ENCODE measurements at places on chromosomes 12 and 14.

DNA sequence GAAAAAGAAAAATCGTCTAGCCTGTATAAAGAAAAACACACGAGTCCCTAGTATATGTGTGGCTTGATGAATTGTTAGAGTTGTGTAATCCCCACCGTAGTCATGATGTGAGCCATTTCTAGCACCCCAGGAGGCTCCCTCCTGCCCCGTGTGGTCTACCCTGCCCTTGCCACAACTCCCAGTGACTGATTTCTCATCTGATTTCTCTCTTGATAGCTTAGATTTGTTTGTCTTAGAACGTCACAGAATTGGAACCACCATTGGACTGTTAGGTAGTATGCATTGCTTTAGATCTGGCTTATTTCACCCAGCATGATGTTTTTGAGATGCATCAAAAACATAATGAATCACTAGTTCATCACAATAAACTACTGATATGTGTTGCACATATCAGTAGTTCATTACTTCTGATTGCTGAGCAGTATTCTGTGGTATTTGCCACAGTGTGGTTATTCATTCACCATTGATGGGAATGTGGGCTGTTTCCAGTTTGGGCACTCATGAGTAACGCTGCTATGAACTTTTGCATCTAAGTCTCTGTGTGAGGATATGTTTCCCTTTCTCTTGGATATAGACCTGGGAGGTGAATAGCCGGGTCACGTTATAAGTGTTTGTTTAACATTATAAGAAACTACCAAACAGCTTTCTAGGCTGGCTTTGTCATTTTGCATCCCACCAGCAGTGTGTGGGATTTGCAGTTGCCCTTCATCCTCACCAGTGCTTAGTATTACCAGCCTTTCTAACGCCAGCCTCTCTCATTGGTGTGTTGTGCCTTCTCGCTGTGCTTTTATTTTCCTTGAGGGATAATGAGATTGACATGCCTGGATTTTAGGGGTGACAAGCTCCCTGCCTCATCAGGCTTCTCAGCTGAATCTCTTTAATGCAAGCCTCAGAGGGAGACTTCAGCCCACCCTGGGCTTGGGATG lies 31.9 kb upstream of the NCOR2 start:
- DNase-seq: no peak

DNA sequence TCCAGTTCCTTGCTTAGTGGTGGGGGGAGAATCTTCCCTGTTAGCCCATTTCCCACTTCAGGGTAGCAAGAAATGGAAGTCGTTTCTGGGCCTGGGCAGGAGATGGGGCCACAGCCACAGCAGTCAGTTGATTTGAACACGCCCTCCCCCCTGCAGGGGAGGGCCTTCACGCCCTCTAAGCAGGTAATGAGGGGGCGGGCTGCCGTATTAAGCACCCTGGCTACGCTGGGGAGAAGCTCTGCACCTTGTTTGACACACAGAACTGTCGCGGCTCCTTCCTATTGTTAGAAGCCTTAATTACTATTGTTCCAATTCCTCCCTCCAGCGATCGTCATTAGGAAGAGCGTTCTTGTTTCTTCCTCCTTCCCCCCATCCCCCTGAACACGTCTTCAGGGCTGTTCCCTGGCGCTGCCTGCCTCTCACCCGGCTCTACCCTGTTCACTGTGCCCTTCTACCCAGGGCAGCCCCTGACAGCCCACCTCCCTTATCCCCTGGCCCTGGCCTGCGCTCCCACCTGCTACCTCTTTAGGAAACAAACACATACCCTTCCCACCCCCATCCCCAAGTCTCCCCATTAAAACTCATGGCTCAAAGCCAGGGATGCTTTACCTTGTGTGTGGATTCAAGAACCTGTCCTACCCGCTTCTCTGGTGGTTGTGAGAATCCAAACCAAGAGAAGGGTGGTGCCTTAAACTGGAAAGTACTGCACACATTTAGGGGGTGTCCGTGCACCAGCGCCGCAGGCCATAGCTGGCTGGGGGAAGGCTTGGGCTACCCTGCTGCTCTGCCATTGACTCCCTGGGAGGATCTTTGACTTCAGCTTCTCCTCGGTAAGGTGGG lies 137.6 kb downstream of the TSPAN9 start:
- peak; percentile 26 for DNase-seq

DNA sequence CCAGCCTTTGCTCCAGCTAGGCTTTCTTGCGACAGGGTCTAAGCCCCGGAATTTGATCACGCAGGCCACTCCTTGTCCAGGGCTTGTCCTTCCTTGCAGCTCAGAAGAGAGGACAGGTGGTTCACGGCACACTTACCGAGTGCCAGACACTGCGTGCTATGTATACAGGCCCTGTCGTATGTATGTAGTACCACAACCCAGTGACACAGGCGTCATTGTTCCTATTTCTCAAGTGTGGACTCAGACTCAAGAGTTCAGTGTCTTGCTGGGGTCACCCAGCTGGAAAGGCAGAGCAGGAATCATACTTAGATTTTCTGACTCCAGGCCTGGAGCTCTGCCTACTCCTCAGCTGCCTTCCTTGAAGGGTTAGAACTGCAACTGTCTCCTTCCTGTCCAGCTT lies 153.9 kb downstream of the SMOC1 start:
- DNase-seq: no peak

DNA sequence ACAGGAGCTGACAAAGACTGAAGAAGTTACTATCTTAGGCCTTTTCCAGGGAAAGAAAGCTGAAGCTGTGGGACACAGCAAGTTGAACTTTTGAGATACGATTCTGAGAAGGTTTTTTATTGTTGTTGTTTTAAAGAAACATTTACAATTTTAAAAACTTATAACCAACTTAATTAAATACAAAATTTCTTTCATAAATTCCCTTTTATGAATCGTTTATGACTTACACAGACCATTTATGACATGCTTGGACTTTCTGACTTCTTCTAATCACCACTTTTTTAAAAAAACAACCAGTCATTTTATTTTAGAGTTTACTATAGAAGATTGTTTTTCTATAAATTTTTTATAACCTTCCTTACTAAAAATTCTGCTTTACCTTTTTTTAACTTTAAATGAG lies 68.7 kb downstream of the DHRS2 start:
- no peak for DNase-seq

DNA sequence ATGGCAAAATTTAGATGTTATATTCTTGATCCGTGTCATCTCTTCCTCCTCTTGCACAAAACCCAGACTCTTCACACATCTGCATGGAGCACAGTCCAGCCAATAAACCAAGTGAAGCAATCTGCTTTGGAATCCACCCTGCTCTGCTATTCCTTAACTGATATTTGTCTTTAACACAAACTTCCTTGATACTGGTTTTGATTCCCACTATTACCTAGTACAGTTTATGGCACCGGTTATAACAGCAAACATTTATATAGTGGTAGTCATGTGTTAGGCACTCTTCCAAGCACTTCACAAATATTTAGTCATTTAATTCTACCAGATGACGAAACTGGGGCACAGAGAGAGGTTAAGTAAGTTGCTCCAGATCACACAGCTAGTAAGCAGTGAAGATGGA lies 12.5 kb downstream of the STYK1 start:
- no peak for DNase-seq

- peak; percentile 79 for DNase-seq
Observed at GRCh38 chr14:55938249-55938791, 179.9 kb upstream of the PELI2 start.

DNA sequence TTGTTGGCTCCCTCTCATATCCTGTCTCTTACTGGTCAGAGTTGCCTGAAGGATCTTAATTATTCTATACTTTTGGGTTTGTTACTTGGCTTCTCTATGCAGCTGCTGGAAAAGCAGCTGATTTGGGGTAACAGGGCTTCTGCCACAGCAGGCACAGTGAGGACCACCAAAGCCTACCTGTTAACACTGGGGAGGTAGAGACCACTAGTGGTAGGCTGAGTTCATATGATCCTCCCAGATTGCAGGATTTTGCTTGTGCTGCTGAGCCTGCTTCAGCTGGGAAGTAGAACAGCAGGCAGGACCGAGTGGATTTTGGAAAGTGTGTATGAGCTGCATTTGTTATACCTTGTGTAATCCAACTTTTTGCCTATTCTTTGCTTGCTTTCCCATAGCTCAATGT lies 34.1 kb downstream of the RCOR1 start:
- DNase-seq: no peak

DNA sequence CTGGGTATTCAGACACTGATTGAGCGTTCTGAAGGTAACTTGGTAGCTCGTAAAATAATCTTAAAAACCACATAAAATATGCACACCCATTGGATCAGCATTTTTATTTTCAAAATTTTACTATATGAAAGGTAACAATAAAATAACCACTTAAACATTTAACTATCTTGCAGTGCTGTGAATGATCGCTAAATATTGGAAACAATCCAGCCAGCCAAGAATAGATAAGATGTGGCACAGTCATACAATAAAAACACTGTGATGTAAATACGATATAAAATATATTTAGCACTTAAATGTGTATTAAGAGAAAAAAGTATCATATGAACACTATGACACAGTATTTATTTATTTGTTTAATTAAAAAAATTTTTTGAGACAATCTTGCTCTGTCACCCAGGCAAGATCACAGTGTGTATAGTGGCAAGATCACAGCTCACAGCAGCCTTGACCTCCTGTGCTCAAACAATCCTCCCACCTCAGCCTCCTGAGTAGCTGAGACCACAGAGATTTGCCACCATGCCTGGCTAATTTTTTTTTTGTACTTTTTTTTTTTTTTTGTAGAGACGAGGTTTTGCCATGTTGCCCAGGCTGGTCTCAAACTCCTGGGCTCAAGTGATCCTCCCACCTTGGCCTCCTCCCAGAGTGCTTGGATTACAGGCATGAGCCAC lies 39.4 kb downstream of the SDR9C7 start:
- DNase-seq: no peak

DNA sequence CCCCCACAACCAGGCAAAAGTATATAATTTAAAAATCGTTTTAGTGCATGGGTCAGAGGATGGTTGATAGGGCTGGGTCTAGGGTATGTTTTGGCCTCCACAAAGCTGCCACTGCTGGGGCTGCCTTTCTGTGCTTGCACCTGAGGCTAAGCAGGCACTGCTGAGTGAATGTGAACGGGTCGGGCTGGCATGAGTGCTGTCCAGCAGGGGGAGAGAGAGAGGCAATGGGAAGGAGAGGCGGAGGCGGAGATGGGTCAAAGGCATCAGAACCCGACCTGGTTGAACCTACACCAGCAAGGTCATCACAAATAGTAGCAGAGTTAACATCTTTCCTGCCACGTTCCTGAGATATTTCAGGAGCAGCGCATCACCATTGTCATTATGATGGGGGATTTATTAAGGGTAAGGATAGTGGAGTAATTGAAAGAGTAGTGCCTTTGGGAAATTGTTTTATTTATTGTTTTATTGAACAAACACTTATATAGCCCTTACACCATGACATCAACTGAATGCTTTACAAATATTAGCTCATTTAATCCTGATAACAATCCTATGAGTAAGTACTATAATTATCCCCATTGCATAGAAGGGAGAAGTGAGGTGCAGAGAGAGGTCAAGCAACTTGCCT lies 5.8 kb upstream of the NRXN3 start:
- DNase-seq: no peak

DNA sequence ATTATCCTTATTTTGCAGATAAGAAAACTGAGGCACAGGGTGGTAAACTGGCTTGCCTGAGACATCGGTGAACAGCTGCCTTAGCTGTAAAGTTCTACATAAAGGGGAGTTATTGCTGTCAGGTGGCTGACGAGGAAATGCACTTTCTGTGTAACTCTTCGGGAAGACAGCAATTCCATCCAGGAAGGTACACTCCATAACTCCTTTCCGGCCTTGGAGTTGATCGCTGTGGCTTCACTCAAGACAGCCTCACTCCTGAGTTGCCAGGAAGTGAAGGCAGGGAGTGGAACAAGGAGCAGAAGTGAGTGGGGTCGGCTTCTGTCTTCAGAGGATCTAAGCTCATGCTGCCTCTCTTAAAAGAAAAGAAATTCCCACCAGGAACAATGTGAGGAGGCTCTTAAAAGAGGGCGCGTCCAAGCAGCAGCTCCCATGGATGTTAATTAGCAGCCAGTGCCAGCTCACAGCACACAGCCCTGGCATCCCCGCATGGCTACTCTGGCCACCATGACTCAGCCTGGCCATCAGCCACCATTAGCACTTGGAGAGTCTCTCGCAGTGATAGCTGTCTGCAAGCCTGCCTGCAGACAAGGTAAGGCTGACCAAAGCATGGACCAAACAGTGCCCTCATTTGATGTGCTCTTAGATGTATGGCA lies 60.3 kb downstream of the NUAK1 start:
- peak; percentile 82 for DNase-seq

DNA sequence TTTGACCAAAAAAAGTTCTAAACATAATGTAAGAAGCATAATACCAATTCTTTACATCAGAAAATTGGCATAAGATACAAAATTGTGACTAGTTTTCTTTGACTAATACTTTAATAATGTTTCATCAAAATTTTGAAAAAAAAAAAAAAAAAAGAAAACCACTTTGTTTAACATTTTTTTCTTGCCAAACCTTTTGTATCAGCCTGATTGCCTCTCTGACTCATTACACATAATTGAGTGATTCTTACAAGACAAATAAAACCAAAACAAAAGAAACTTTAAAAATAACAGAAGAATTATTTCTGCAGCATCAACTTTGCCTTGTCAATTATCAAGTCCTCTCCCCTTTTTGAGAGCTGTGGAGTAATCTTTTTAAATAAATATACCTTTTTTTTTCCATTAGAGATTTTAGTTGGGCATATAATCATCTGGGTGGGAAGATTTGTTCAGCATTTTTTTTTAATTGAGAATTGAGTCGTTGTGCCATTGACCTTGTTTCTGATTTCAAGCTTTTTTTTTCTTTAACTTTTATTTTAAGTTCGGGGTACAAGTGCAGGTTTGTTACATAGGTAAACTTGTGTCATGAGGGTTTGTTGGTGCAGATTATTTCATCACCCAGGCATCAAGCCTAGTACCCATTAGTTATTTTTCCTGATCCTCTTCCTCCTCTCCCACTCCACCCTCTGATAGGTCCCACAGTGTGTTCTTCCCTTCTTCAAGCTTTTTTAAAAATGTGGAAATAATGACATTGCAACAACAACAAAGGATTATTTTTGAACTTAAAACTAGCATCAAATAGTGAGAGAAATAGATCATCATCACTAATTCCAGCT lies 45.8 kb upstream of the HMGA2 start:
- no peak for DNase-seq

- DNase-seq: no peak
Observed at GRCh38 chr12:120066341-120066740, 50.2 kb downstream of the RAB35 start.

DNA sequence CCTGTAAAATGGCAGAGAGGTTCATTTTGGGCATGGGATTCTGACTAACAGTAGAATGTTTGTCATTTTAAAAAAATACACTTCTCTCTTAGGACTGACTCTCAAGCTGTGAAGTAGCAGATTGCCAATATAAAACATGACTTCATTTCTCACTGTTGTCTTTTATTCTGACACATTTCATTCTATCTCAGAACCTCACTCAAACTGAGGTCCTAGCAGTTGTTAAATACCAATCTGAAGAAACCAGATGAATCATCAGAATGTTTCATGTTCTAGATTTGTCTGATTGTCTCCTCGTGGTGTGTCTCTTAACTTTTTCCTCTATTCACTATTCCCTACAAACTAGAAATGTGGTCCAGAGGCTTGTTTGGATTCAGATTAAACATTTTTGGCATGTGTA lies 276.5 kb upstream of the NPAS3 start:
- DNase-seq: no peak

- peak; percentile 69 for DNase-seq
Observed at GRCh38 chr12:78898416-78898815, 33.8 kb downstream of the SYT1 start.

GRCh38 chr12:113860950-113861349 lies 105.2 kb downstream of the RBM19 start:
- no peak for DNase-seq
